ENCODE measurements at places on chromosomes 16 and 17. TPM values are rescaled to one million over a fixed set of nuclear protein-coding genes. Genes with fewer than 3 reads are reported as not detected.

GAS2L2 gene
- not detected for total RNA-seq

ARRB2 gene
- total RNA-seq, result 220 TPM

SHISA9 gene
- not detected for total RNA-seq

HOXB1 gene
- not detected for total RNA-seq

MT3 gene
- not detected for total RNA-seq

OGFOD3 gene
- 15.8 TPM for total RNA-seq

All from T-helper 17 cell (primary cell).